ENCODE measurements at places on chromosomes 11 and 22.

DNA sequence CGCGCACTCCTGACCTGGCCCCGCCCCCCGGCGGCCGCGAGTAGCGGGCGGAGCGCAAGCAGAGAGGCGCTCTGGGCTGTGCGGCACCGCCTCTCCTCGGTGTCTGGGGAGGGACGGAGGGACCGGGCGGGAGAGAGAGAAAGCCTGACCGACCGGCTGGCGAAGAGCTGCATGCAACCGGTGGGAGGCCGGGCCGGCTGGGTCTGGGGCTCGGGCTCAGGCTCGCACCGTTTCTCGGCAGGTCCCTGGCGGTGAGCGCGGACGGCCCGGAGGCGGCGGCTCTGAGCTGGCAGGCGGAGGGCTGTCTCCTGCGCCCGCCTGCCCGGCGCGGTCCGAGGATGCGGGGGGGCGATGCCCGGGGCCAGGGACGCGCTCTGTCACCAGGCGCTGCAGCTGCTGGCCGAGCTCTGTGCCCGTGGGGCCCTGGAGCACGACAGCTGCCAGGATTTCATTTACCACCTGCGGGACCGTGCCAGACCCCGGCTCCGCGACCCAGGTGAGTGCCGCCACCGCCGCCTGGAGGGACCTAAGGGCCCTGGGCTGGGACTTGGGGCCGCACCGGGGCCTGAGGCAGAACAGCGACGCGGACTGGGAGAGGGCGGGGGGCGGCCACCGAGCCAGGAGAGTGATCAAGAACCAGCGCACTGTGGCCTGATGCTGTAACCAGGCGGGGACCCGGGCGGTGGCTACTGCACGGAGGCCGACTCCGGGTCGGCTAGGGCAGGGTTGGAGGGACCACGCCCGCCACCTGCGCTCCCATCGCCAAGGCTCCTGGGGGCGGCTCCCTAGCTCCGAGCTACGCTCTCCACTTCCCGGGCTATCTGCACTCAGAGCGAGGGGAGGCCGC lies at the start of gene SYT9:
TSS of gene SYT9 (plus strand) at position 69 of the 847 bp plus-strand sequence. CDS start at position 352, 283 bp downstream.
- DNase-seq: no peak

DNA sequence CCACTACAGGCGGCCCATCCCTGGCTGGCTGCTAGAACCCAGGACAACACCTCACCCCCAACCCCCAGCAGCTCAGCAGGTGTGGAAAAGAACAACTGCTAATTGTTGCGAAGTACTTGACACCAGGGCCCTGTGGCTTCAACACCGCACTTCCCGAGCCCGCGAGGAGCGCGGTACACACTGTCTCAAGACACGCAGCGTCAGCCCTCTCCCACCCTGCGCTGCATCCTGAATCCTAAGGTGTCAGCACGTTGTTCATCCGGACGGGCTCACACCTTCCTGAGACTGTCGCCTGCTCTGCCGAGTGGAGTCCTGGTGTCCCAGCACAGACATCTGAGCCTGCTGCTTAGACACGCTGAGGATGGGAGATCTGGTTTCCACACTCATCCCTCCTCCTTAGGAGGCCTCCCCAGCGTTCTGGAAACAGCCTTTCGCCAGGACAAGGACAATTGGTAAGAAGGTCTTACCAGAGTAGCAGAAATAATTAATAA lies 1336.2 kb downstream of the BRD1 start:
- DNase-seq: no peak

DNA sequence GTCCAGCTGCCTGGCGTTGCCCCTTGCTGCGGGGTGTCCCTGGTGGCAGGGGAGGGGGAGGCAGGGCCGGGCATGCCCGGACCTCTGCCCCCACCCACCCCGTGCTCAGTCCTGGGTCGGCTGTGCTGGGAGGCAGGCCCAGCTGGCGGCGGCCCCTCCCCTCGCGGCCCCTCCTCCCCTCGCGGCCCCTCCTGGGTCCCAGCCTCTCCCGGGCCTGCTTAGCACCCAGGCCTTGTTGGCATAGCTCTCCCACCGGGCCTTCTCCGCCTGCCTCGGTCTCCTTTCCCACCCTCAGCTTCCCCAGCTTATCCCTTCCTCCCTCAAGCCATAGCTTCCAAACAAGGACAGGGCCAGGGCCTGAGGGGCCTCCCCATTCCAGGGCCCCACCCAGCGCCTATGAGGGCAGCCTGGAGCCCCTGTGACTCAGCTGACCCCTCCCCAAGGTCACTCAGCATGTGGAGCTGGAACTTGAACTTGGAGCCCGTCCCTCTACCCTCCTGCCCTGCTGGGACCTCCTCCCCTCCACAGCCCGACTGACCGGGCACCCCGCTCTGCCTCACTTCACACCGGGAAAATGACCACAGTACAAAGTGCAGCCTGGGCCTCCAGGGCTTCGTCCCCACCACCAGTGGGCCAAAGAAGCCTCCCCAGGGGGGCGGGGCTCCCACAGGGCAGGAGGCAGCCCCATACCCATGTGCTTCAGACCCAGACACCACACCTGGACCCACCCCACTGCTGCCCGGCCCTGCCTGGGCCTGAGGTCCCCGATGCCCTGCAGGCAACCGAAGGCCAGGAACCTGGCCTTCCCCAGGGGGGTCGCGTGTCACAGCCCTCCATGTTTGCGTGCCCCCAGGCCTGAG lies 1.2 kb downstream of the EPS8L2 start:
- no peak for DNase-seq

DNA sequence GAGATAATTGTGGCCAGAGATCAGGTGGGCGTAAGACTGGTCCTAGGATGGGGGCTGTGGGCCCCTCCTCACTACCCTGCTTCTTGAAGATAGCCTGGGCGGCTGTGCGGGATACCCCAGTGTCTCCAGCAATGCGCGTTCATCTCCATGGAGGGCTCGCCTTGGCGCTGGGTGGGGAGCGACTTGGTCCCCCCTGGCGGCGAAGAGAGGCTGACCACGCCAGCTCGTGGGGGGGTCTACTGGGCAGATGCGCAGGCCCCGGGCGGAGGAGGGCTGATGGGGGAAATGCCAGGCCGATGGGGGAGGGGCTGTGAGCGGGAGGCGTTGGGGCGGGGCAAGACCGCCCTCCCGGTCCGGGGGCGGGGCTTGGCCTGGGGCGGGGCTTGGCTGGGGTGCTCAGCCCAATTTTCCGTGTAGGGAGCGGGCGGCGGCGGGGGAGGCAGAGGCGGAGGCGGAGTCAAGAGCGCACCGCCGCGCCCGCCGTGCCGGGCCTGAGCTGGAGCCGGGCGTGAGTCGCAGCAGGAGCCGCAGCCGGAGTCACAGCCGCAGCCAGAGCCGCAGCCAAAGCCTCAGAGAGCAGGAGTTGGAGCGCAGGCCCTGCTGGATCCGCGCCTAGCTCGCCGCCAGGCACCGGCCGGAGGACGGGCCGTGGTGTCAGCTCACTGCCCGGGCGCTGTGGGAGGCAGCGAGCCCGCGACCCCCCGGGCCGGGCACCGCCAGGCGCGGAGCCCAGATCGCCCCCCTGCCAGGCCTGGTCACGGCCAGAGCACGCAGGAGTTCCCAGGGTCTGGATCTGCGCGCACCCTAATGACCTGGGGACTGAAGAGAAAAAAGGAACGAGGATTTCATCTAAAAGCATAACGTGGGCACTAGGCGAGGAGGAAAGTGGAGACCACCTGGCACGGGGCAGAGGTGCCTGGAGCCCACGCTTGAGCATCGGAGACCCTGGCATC lies at the start of gene SLC35E4:
TSS of gene SLC35E4 (plus strand) at position 509 of the 953 bp plus-strand sequence. CDS start 670 bp downstream, outside the sequence.
- DNase-seq: peak; percentile 27

DNA sequence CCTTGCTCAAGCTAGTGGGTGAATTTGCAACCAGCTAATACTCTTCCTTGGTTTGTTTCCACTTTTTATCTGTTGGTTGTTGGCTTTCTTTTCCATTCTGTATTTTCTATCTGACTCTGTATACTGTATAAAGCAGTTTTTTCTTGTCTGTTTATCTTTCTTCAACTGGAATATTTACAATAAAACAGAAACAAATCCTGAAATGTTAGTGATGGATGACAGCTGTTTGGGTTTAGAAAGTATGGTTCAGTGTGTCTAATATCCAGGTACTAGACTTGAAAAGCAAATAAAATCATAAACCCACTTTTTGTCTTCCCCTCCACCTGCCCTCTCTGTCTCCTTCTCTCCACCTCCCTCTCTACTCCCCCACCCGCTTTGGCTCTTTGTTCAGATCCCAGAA lies 35.3 kb upstream of the TBCEL start:
- no peak for DNase-seq

DNA sequence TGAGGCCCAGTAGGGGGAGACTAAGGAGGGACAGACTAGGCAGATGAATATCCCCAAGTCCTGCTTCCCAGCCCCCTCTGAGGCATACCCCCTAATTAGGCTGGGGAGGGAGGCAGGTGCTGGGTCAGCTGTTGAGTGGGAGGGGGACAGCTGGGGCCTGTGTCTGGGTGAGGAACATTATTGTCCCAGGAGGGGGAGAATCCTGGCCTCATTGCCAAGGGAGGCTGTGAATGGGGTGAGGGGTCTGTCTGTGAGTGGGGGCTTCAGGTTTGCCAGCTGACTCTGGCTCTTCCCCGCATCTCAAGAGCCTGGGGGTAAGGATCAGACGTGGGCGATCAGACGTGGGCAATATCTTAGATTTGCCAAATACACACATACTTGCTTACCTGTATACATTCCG lies 2.1 kb downstream of the INPPL1 start:
- DNase-seq: no peak

DNA sequence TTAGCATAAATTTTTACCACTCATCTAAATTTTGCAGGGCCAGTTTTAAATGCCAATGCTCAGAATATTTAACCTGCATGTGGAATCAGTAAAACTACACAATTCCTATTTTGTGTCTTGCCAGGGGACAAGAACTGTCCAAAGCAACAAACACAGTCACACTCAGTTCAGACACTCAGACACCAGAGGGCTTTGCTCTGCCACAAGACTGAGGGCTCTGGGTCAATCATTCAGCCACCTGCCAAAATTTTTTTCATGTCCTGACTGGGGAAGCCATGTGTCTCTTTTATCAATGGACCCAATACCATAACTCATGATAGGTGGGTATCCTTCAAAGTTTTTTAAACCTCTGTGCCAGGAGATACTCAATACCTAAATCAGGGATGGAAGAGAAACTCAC lies 304.0 kb upstream of the ANO3 start:
- no peak for DNase-seq

GRCh38 chr11:70024036-70024772 lies 53.9 kb upstream of the ANO1 start:
- no peak for DNase-seq

DNA sequence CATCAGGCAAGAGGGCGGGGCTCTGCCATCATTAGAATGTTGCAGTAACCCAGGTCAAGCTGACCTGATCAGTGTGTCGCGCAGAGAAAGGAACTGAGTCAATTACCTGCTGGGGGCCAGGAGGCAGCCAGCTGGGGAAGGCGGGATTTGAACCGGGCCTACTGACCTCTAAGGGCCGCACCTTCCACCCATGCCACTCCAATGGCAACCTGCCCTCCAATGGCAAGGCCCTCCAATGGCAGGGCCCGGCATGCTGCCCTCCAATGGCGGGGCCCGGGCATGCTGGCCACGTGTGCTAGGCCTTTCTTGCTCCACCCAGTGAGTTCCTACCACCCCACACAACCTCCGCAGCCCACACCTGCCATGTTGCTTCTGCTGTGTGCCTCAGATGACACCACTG lies 407.6 kb downstream of the CTTN start:
- no peak for DNase-seq

GRCh38 chr11:575313-575995 lies 816 bp upstream of the PHRF1 start:
- DNase-seq: no peak
